Stimulated activated CD8-positive, alpha-beta memory T cell treated with anti-CD3 and anti-CD28 coated beads, Interleukin-7, amount 100 ng/mL, for 48 hours (primary cell): ENCODE measurements at places on chromosomes 3 and 15.

GRCh38 chr3:147090461-147090860, 315.9 kb downstream of the ZIC4 start:
- no peak for DNase-seq

DNA sequence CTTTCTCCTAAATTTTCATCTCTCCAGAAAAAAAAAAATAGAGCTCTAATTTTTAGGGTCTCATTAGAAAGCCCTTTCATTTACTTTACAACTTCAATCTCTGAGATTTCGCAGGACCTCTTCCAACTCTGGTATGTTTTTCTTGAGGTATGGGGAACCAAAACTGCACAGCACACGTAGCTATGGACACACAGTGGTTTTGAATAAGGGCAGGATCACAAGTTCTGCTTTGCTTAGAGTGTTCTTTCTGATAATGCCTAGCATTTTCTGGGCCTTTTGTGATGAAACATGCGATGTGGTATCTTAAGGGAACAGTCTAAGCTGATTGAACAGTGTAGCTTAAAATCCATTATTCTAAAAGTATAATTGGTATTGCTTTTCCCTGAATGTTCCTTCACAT, 25.3 kb downstream of the ZNF592 start:
- DNase-seq, result no peak

GRCh38 chr3:128242818-128243601, 89.7 kb downstream of the EEFSEC start:
- no peak for DNase-seq

- DNase-seq, result no peak
These were observed 77.7 kb upstream of the FAM174B start for GRCh38 chr15:92733090-92733933.

- no peak for DNase-seq
These were observed 494.3 kb upstream of the KCNMB2 start for GRCh38 chr3:178041931-178042330.

- no peak for DNase-seq
These were observed 15.8 kb downstream of the NPTN start for GRCh38 chr15:73617301-73617831.

GRCh38 chr15:98438326-98438725, 210.0 kb upstream of the IGF1R start:
- DNase-seq, result no peak

DNA sequence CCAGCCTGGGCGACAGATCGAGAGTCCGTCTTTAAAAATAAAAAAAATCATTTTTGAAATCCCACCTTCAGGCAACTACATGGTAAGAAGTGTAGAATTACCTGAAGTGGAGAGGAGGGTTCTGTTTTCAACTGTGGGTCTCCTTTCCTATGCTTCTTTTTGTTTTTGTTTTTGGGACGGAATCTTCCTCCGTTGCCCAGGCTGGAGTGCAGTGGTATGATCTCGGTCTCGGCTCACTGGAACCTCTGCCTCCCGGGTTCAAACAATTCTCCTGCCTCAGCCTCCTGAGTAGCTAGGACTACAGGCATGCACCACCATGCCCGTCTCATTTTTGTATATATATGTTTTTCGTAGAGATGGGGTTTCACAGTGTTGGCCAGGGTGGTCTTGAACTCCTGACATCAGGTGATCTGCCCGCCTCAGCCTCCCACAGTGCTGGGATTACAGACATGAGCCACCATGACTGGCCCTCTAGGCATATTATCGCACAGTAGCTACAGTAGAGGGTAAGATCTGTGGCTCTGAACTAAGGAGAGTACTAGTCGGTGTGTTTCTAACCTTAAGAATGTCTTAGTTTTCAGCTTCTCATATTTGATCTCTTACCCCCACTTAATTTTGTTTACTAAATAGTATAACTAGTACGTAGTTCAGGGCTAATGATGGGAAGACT, 8.5 kb downstream of the EBLN2 start:
- DNase-seq, result no peak

- DNase-seq, result no peak
These were observed 1.7 kb downstream of the SLMAP start for GRCh38 chr3:57757642-57758297.

- DNase-seq, result no peak
These were observed 64.5 kb downstream of the CDAN1 start for GRCh38 chr15:42672444-42672843.

DNA sequence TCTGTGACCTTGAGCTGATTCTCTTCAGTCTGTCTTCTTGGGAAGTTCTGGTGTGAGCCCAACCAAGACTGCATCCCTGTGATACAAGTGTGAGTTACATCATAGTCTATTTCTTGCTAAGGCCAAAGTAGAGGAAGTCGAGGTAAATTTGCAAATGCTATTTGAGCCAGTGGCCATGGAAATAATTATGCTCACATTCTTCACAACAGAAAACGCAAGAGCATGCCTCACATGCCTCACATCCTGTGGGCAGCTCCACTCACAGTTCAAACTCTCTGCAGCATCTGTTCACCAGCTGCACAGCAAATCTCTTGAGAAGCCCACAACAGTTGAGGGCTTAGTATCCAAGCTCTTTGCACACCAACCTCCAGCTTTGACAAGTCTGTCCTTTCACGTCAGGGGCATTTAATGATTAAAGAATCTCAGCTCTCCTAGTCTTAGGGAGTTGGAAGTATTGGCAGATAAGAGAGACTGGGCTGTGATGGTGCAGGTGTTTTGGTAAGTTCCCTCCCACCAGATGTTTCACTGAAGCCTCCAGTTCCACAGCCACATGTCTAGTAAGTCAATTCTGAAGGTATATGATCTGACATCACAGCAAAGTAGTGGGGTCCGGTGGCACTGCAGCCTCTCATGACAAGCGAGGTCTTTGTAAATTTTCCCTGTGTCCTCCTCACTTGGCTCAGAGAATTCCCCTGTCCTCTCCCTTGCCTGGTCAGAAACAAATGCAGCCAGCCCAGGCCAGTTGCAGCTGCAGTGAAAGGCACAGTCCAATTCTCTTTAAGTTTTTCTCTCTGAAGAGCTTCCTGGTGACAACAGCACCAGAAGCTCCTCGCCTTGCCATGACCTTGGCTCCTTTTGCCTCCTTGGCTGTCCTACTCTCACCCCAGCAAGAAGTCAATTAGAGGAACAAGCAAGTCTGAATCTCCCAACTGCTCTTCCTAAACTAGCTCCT, 166.1 kb downstream of the SSR3 start:
- DNase-seq, result no peak

DNA sequence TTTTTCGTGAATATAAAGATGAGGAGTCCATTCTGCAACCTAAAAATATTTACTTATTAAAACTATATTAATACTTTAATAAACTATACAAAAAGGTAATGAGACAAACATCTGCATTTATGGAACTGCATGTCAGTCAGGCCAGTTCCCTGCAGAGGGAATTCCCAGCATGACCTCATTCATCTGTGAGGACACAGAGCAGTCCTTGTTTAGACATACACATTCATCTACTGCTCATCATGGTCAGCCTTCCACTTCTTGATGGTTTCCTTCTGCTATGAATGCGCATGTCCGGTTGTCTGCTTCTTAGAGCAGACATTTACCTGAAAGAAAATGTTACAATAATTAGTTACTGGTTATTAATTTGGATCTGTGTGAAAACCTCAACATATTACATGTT, 3.3 kb upstream of the ACTR8 start:
- no peak for DNase-seq

GRCh38 chr3:112687211-112687610, 46.3 kb upstream of the CCDC80 start:
- DNase-seq, result no peak

DNA sequence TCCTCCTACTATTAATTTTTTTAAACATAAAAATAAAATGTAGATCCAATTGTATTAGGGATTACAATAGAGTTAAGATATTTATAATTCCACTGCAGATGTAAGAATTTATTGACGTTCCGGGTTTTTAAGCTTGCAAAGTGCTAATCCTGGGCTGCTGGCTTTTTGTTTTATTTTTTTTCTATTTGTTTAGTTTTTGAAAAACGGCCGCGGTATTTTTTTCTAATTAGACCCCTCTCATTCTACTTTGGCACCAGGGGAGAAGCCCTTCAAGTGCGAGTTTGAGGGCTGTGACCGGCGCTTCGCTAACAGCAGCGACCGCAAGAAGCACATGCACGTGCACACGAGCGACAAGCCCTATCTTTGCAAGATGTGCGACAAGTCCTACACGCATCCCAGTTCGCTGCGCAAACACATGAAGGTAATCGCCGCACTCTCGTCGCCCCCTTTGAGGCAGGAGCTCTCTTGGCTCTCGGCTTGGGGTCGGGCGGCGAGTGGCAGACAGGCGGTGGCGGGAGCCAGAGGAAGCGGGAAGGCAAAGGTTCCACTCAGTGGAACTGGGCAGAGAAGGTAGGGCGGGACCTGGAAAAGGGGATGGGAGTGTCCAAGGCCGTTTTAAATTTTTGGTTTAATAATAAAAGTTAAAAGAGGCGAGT, 3.2 kb downstream of the ZIC1 start:
- no peak for DNase-seq

DNA sequence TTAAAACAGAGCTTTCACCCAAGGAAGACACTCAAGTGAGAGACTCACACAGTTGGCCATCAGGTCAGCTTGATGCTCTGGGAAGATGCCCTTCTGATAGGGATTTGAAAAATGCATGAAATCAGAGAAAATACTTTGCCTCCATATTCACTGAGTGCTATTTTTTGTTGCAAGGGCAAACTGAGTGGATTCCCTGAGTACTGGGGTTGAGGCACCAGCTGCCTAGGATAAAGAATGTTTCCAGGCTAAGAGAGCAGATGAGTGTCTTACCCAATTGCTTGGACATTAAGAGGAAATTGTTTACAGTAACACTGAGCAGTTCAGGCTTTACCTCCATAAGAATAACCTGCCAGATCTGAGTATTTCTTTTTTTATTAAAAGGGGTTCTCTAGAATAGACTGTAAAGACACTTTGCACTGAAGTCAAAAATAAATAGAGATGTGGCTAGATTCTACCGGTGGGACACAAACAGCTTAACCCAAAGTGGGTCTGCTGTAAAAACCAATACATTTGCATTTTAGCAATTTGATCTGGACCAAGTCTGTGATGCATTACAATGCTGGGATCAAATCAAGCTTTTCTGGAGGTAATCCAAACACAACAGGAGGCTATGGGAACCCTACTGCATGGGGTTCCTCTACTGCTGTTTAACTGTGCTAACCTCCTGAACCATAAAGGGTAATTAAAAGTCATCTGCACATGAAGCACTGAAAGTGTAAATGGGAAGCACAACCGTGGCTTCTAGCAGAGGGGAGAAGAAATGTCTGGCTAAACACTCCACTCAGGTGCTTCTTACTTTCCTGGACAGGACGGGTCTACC, 238.8 kb upstream of the WNT5A start:
- no peak for DNase-seq

DNA sequence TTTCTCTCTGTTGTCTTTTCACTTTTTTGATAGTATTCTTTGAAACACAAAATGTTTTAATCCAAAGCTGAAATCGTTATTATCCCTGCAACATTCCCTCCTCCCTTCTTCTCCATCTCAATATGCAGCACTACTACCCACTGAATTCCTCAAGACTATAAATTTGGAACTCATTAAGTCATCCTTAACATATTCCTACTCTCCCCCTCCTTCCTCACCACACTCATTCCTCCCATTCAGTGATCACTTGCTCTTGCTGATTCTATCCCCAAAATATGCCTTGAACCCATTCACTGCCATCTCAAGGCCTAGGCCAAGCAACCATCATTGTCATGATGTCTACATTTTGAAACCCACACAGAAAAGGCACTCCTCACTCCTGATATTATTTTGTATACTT, 2.4 kb upstream of the PIK3R4 start:
- no peak for DNase-seq

DNA sequence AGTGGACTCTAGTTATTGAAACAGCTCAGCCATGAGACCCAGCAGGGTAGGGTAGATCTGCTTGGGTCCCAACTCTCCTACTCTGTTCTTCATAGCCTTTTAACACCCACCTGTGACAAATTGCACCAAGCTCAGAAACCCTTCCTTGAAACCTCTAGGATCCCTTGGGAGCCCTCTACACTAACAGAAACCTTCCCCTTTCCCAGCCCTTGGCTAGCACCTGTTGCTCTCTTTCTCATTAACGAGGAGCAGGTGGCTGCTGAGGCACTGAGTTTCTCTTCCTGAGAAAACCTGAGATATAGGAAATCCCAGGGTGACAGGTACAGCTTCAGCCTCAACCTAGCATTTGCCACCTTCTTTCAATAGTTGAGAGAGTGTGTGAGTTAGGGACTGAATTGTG, 88.3 kb upstream of the CLSTN2 start:
- no peak for DNase-seq

GRCh38 chr15:101242160-101242998, 9.5 kb downstream of the CHSY1 start:
- no peak for DNase-seq

DNA sequence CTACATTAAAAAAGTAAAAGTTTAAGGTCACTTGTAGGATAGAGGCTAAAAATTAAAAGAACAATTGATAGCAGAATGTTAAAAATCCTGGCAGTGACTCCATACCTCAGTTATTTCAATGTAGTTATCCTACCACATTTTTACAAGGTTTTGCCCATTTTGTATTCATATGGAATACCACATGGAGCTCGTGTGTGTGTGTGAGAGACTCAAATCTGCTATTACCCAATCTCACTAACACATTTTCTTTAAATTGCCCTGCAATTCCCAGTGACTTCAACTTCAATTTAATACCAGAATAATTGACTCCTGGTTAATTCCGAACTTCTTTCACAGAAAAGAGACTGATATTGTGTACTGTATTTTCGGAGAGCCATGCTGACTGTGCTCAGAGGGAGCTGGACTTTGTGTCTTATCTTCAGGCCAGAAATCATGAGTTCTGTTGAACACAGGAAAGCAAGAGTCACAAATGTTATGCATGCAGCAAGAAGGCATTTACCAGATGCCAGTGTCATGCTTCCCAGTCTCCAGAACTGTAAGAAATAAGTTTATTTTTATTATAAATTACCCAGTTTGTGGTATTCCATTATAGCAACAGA, 529.0 kb upstream of the NECTIN3 start:
- DNase-seq, result no peak

DNA sequence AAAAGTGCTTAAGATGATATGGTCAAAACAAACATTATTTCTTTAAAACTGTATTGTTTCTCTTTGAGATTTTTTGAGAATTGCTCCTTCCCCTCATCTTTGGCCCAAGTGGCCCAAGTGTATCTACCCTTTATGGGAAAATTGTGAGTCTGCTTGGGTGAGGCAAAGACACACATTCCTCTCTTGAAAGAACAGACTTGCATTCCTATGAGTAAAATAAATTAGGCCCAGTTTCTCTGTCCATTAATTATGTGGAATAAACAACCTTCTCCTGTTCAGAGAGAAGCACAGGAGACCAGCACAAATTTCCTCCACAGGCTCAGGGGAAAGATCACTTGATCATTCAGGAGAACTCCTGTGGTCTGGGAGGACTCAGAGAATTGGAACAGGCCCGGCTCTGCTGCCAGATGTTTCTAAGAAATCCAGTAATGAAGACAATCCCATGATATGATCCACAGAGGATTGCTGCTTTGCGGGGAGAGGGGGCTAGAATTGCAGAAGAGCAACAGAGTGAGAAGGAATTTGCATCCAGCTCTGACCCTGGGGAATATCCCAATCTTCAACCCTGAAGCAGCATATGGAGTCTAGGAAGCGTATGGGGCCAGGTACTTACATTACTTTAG, 53.8 kb upstream of the BOC start:
- no peak for DNase-seq

GRCh38 chr3:48561045-48561736, 2.4 kb downstream of the UCN2 start:
- DNase-seq, result no peak
